ENCODE measurements at places on chromosomes 1 and 21.
A peak's percentile ranks its signal among the peaks of the same experiment; 100 is the strongest.

DNA sequence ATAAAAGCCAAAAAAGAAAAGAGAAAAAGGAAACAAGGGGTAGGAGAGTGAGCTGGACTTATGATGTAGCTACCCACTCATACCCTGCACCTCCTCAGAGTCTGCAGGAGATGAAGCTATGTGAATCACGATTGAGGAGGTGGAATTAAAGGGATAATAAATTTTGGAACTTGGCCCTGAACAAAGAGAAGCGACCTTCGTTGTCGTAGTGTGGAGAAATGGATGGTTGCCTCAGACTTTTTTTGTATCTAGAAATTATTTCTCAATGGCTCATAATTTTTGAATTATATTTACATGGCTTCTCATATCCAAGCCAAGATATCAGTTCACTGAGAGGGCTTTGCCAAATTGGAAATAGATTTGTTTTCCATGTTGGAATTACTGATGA, 37.8 kb upstream of the SIPA1L2 start:
- no peak for DNase-seq

DNA sequence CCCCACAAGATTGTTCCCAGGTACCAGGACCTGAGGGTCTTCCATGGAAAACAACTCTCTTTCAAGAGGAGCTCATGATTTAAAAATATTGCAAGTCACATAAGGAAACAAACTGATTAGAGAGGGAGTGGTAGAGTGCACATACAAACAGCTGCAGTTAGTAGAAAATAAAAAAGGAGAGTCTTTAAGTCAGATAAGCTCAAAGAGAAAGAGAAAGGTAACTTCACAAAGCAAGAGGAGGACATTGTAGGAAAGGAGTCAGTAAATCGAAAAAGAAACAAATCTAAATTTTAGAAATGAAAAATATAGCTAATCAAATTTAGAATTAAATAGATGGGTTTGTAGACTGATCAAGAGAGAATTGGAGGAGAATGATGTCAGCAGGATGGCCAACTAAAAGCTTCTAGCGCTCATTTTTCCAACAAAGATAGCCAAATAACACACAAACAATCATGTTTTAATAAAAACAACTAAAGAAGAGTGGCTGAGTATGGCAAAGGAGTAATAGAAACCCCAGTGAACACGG, 86.1 kb upstream of the CD53 start:
- DNase-seq, result no peak

GRCh38 chr1:160835751-160836150, 26.9 kb downstream of the CD244 start:
- DNase-seq, result no peak

DNA sequence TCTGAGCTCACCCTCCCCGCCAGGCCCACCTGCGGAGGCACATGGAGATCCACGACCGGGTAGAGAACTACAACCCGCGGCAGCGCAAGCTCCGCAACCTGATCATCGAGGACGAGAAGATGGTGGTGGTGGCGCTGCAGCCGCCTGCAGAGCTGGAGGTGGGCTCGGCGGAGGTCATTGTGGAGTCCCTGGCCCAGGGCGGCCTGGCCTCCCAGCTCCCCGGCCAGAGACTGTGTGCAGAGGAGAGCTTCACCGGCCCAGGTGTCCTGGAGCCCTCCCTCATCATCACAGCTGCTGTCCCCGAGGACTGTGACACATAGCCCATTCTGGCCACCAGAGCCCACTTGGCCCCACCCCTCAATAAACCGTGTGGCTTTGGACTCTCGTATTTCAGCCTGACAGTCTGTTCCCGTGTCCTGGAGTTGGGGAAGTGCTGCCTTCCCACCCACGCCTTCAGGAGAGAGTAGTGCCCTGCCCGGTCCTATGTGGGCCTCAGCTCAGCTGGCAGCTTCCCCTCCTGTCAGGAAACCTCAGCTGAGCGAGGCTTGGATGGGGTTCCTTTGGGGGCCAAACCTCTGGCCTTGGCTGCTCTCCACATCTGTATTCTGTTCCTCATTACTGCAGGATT, 9.2 kb downstream of the ZBTB48 start:
- no peak for DNase-seq

DNA sequence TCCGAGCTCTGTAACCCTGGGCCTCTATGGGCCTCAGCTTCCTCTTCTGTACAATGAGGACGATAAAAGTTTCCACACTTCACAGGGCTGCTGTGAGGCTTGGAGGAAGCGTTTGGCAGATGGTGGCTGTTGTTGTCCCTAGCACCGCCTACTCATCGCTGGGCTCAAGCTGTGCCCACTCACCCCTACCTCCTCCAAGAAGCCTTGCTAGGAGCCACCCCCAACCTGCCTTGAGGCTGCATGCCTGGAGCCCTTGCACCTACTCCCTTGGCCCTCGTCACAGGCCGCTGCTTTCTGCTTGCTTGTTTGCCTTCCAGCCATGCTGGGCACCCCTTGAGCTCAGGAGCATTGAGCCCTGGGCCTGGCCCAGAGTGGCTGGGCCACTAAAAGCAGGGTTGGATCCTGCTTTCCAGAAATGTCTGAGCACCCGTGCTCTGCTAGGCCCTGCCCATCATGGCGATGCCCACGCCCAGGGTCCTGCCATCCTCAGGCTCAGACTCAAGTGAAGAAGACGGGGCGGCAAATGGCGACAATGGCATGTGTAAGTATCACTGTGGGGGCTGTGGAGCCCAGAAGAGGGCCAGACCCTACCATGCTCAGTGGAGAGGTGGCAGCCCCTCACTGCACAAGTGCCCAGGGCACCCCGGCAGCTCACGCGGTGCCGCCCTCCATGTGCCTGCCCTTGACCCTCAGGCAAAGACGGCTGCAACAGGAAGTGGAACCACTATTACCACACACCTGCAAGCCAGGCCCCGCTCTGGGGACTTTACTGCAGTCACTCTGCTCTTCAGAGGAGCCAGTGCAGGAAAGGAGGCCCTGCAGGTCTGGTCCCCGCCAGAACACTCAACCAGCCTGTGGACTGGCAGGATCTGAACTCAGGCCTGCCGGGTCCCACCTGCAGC, 9.5 kb downstream of the SH3BGRL3 start:
- no peak for DNase-seq

DNA sequence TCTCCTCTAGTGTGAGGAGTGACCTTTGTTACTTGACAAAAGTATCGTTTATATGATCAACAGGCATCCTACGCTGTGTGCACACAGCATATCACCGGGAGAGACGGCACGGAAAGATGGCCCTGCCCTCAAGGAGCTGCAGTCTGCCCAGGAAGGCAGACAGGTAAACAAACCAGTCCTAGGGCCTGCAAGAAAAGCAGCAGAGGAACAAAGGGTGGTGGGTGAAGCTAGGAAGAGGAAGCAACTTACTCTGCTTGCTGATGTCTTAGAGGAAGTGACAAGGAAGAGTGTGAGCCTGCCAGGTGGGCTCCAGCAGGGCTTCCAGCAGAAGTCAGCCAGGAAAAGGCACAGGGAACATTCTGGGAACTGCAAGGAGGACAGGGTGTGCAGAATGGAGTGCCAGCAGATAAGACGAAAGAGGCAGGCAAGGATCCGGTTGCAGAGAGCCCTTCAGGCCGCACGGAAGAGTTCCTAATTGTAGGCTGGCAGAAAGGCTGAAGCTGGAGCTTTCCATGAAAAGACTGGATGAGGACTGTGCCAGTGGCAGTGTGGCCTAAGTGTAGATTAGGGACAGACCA, 106.7 kb downstream of the SLC45A1 start:
- no peak for DNase-seq

DNA sequence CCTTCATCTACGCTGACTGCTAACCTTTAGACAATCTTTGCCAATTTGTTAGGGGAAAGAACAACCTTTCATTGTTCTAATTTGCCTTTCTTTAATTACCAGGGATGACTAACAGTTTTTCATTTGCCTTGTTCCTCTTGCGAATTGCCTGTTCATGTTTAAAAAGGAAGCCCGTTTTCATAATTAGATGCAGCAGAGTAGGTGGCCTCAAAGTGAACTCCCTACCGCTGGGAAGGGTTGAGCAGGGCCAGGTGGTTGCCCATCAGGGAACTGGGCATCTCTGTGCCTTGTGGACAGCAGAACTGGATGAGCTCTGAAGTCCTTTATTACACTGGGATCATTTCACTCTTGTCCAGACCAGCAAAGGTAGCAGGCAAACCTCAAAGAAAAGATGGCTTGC, 59.0 kb downstream of the HIVEP3 start:
- DNase-seq, result no peak

- no peak for DNase-seq
Observed at GRCh38 chr1:221141096-221141495, 261.9 kb downstream of the HLX start.

GRCh38 chr1:172909606-172910326, 141.0 kb downstream of the TNFSF18 start:
- peak; percentile 91 for DNase-seq

DNA sequence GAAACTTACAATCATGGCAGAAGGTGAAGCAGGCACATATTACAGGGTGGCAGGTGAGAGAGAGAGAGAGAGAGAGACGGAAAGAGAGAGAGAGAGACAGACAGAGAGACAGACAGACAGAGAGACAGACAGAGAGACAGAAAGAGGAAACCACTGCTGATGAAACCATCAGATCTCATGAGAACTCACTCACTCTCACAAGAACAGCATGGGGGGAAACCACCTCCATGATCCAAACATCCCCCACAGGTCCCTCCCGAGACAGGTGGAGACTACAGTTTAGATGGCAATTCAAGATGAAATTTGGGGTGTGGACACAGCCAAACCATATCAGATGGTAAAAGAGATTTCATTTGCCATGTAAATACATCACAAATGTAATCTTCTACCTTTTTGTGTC, 708.1 kb downstream of the MRPL39 start:
- no peak for DNase-seq

GRCh38 chr21:42918291-42918690, 7.1 kb downstream of the ERVH48-1 start:
- DNase-seq, result no peak

GRCh38 chr21:37742532-37742931, 173.7 kb downstream of the KCNJ6 start:
- DNase-seq, result no peak

- no peak for DNase-seq
Observed at GRCh38 chr1:41353744-41354143, 7.5 kb upstream of the FOXO6 start.

GRCh38 chr1:208242941-208243526, 1.1 kb downstream of the PLXNA2 start:
- DNase-seq, result no peak

- no peak for DNase-seq
Observed at GRCh38 chr1:221633841-221634409, 108.0 kb downstream of the DUSP10 start.

- no peak for DNase-seq
Observed at GRCh38 chr1:85240643-85241042, 18.8 kb downstream of the C1orf52 start.

DNA sequence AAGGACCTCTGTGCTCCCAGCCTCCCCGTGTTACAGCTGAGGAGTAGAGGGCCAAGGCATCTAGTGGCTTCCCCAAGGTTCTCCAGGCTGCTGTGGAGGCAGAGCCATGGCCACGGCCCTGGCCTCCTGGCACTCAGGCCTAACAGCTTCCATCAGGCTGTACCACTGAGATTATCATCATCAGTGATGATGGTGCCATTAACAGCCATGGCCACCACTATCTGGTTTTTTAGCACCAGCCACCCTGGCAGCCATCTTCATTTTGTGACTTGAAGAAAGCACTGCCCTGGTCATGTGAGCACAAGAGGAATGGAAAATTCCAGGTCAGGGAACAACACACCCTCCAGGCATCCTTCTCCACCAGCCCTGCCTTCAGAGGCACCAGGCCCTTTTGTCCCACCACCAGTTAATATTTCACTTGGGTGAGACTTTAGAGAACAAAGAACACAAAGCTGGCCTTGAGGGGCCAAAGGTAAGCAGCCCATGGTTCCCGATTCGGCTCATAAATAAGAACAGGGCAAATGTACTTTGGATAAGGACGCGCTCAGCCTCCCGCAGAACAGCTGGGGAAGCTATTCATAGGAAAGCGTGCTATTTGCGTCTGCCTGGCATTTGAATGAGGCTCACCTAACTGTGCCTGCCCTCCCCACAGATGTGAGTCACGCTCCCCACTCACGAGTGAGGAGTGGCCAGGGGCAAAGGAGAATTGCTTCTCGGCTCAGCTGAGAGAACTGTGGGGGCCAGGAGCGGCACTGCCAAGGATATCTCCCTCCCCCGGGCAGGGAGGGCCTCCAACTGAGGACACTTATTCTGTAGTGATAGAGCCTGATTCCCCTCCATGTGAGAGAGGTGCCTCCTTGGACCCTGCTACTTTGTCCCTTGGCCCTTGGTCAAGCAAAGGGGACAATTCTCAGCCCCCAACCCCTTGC, 95.6 kb downstream of the CD58 start:
- DNase-seq, result no peak

DNA sequence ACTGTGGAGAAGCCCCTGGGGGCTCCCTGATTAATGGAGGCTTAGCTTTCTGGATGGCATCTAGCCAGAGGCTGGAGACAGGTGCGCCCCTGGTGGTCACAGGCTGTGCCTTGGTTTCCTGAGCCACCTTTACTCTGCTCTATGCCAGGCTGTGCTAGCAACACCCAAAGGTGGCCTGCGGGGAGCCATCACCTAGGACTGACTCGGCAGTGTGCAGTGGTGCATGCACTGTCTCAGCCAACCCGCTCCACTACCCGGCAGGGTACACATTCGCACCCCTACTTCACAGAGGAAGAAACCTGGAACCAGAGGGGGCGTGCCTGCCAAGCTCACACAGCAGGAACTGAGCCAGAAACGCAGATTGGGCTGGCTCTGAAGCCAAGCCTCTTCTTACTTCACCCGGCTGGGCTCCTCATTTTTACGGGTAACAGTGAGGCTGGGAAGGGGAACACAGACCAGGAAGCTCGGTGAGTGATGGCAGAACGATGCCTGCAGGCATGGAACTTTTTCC, 24.8 kb downstream of the PCSK9 start:
- DNase-seq, result no peak

DNA sequence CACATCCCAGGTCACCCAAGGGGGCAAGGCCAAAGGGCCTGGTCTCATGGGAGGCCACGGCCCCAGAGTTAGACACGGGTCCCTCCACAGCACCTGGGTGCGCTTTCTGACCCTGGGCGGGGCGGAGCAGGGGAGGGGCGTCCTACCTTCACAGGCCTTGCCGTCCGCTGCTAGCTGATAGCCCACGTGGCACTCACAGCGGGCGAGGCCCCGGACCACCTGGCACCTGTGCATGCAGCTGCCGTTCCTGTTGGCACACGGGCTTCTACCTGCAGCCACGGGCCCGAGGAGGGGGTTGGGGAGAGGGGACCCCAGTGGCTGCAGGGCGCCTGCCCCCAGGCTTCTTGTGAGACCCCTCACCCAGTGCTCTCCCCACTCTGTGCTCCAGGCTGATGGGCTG, 59.9 kb downstream of the ARHGEF16 start:
- DNase-seq, result no peak

All from astrocyte of the spinal cord (primary cell).